ENCODE measurements at places on chromosomes 3 and 15.

- no peak for DNase-seq
These were observed 453.6 kb upstream of the THBS1 start for GRCh38 chr15:39127151-39127790.

- DNase-seq = no peak
These were observed 46.4 kb upstream of the PRICKLE2 start for GRCh38 chr3:64271631-64272030.

GRCh38 chr15:91849180-91849579 is 4.3 kb upstream of the SLCO3A1 start:
- no peak for DNase-seq

GRCh38 chr3:181932039-181932438 is 220.3 kb downstream of the SOX2 start:
- DNase-seq = no peak

DNA sequence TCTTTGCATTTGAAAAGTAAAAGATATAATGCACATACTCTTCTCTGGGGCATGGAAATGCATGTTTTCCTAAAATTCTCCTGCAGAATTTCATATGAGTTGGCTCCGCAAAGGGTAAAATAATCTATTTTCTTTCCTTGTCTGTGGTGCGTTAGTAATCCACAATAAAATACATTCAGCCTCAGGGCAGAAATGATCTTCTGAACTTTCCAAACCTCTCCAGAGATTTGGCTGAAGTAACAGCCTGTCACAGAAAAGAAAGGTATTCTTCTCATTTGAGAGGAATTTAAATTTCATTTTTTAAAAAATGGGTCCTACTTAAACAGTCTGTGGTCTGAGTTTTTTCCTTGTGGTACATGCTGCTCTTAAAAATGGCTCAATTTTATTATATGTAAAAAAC is 182.7 kb upstream of the DCBLD2 start:
- no peak for DNase-seq

- peak; percentile 60 for DNase-seq
These were observed 160.1 kb upstream of the CCDC54 start for GRCh38 chr3:107217172-107217571.

- DNase-seq = no peak
These were observed 64.6 kb upstream of the PRR23C start for GRCh38 chr3:139109271-139109670.

GRCh38 chr3:8464668-8465067 is 37.0 kb upstream of the LMCD1 start:
- DNase-seq = no peak

- DNase-seq = no peak
These were observed 144.3 kb downstream of the ALCAM start for GRCh38 chr3:105511031-105511430.

- no peak for DNase-seq
These were observed 41.4 kb downstream of the ACSBG1 start for GRCh38 chr15:78192826-78193594.

DNA sequence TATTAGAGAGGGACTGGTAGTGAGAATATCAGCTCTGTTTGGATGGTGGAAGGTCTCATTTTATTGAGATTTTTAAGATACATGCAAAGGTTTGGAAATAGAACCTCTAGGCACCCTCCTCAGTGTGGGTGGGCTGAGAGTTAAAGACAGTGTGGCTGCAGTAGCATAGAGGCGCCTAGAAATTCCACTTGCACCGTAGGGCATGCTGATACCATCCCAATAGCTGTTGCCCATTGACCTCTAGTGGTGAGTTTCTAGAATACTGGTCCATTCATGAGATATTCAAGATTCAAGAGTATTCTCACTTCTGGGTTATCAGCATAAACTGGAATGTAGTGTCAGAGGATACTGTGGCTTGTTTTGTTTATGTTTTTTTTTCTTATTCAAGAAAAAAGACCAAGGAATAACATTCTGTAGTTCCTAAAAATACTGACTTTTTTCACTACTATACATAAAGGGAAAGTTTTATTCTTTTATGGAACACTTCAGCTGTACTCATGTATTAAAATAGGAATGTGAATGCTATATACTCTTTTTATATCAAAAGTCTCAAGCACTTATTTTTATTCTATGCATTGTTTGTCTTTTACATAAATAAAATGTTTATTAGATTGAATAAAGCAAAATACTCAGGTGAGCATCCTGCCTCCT is 87.2 kb downstream of the TGFBR2 start:
- DNase-seq = peak; percentile 43

DNA sequence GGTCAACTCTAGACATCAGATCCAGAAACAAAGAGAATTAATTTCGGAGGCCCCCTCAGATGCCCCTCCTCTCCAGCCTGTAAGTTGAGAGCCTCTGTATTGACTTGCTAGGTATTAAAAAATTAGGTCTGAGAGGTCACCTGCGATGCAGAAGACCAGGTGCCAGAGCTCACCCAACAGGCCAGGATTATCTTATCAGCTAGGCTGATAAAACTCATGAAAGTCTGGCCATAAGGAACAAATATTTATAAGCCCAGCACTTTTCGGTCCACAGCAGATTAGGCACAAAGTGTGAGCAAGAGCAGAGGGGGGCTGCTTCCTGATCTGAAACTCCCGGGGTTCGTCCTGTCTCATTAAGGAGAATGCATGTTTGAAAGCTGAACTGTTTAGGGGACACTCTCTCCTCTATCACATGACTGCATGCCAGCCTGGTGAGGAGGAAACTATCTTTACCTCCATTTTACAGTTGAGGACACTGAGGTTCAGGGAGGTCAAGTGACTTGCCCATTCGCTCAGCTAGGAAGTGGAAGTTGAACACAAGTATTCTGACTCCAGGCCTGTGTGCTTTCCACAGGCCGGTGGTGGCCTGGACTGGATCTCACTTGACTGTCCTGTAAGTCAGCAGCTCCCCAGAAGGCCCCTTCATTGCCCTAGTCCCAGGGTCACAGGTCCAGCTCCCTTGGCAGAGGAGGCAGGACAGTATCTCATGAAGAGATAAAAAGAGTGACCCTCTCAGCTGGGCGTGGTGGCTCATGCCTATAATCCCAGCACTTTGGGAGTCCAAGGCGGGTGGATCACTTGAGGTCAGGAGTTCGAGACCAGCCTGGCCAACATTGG is 39.6 kb upstream of the MAGEF1 start:
- no peak for DNase-seq

DNA sequence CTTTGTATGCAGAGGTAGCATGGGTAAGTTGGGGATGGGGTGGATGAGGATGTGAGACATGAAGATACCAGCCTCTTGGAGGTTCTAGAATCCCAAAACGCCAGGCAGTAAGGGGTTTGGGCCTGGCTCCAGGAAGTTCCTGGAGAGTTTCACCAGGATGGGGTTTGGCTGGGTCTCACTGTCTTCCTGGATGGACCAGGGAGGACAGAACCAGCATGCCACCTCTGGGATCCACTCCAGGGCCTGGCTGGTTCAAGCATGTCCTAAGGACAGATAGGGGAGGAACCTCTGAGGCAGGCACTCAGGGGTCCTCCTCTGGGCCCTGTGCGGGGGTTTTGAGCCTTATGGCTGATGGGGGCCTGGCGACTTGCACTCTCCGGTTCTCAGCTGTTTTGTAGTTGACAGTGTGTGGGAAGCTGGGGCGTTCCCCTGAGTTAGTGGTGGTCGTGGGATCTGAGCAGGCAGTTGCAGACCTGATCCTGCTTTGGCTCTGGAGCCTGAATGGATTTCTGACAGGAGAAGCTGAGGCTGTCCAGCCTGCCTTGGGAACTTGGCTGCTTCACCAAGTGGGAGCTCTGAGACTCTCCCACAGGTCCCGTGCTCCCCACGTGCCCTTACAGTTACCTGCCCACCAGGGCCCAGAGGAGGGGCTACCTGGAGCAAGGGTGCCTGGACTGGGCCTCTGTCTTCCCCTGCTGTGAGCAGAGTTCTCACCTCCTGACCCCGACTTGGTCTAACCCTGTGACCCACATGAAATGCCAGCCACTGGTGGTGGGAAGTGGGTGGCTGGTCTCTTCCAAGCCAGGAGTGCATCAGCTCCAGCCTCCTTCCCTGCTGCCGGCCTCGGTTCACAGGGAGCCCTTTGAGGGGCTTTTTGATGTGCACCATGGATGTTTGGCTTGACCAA is 128.4 kb downstream of the EEFSEC start:
- DNase-seq = no peak

DNA sequence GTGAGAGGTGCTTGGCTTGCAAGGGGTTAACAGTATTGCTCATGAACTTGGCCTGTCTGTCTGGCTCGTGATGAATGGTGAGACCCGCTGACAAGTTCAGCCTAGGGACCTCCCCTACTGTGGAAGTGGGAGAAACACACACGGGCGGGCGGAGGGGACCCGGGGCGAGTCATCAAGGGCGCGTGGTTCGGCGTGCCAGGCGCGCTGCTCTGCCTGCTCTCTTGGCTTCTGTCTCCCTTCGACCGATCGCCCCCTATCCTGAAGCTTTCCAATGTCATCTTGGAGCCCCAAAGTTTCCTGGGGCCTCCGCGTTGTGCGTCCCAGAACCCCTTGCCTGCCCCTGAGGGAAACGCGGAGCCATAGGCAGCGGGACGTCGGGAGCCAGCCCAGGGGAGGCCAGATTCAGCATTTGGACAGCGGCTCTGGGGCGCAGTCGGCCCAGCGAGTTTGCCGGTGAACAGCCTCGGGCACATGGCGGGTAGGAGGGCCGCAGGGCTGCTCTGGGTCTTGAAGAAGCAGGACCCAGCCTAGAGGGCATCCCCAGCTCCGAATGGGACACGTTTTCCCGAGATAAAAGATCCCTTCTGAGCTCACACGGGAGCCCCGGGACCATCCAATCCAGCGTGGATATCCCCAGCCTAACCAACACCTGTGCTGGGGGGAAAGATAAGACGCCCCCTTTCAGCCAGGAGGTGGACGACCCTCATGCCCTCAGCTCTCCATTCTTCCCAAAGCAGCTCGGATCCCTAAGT is 27.0 kb upstream of the POLG start:
- peak; percentile 2 for DNase-seq

DNA sequence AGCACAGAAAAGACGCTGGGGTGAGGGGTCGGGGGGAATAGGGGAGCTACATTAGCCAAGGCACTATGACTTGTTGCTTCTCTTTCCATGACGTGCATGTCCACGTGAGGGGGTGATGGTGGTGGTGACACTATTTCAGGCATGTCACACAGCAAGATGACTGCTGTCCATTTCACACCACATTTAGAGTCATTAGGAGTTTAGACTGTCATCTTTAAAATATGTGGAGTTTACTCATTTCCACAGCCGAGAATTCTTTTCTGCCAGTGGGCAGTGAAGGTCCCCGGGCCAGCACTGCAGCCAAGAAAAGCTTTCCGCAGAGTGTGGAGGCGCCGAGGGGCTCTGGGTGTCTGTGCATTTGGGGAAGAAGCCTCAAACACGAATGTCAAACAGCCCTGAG is 954 bp upstream of the DGKG start:
- DNase-seq = no peak

- no peak for DNase-seq
These were observed 18.1 kb upstream of the ALDH1A3 start for GRCh38 chr15:100861511-100861991.

GRCh38 chr15:92151741-92152140 is 241.9 kb upstream of the ST8SIA2 start:
- no peak for DNase-seq

DNA sequence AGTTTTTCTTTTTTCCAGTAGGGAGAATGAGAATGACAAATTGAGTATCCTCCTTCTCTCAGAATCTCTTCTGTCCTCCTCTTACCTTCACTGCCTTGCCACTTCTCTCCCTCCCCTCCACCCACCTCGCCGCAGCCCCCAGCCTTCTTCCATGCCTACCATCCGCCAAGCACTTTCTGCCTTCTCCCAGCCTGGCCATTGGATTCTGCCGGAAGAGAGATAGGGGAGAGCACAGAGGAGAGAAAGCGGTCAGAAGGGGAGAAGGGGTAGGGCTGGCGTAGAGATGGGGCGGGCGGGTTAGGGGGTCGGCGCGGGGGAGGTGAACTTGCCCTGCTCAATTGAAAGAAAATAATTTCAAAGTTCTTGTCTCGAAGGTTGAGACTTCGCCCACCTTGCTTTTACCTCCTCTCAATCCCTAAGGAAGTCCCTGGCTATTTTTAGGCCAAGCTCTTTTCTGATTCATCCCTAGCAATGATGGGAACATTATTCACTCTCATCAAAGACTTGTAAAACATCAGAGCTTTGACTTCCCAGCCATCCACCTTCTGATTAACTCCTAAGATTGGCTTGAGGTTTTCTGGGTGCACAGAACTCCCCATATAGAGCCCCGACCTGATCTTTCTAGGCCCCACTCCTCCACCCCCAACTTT is 811 bp downstream of the C3orf52 start:
- DNase-seq = no peak

- DNase-seq = no peak
These were observed 313.2 kb upstream of the MME start for GRCh38 chr3:154766765-154767503.

DNA sequence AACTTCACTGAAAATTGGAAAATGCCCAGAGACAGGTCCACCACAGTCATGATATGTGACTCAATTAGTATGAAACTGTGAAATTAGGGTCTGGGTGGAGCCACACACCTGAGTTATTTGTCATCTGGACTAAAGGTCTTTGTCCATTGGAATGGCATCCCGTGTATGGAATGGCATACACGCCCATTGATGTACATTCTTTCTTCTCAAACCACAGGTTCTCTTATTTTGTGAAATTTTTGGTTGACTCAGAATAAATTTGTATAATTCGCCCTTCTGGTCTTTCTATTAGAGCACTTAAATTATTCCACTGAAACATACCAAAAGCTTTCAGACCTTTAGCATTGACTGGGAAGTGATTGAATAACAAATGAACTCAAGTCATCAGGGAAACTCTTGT is 66.8 kb upstream of the UBE2E1 start:
- no peak for DNase-seq

DNA sequence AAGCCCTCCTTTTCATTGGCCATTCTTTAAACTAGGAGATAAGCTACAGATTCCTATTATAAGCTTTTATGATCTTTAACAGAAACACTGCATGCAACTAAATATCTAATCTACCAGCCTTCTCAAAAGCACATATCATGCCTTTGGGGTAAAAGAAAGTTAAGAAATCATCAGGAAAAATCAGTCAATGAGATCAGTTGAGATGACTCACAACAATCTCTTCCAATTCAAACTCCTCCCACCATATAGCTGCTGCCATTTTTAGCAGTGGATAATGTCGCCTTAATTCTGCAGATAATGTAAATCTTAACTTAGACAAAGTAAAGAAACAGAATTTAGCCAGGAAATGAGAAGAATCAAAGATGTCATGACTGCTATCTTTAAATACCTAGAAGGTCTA is 135.2 kb upstream of the BCL6 start:
- no peak for DNase-seq

GRCh38 chr15:22851513-22851912 is 13.0 kb downstream of the NIPA2 start:
- DNase-seq = no peak

- DNase-seq = no peak
These were observed 241.4 kb downstream of the EDEM1 start for GRCh38 chr3:5428607-5429516.

GRCh38 chr3:111517801-111518200 is 24.2 kb upstream of the CD96 start:
- DNase-seq = no peak

GRCh38 chr3:143220741-143221140 is 101.2 kb downstream of the CHST2 start:
- no peak for DNase-seq

GRCh38 chr15:66408254-66408653 is 21.5 kb downstream of the MAP2K1 start:
- no peak for DNase-seq

All from AG09319 (cell line).